ENCODE measurements at places on chromosomes 2 and 18.
A peak's percentile ranks its signal among the peaks of the same experiment; 100 is the strongest.

GRCh38 chr2:60556576-60557485 lies 3.4 kb upstream of the BCL11A start:
- no peak for DNase-seq

DNA sequence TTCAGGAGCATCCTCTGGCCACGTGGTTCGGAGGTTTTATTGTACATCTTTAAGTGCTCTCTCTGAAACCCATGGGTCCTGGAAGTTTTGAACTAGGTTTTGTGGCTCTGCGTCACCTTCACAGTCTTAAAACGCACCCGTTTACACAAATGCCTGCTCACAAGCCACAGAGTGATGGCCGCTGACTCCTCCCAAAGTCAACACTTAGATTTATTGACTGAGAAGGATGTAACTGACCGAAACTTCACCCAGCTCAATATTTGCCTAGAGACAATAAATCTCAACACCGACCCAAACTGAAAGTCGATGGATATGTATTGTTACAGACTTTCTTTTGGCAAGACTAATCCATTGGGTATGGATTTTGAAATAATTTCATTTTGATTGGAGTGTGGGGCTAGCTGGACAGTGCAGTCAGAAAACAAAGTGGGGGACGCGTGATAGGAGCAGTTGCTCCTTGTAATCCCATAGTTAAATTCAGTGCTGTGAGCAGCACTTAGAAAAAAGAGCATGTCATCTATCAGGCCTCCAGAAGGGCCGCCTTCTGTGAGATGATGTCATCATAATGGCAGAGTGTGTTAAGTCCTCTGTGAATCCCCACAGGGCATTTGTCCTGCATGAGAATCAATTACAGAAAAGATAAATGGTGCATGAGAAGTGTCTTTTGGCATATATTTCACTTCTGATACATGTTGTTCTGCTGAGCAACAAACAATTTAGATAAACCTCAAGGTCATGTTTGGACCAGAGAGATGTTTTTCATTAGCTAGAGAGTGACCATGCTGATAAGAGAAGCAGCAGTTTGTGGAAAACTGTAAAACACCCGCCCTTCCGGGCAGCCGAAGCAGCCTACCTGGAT lies 183.7 kb downstream of the INO80D start:
- DNase-seq = no peak

DNA sequence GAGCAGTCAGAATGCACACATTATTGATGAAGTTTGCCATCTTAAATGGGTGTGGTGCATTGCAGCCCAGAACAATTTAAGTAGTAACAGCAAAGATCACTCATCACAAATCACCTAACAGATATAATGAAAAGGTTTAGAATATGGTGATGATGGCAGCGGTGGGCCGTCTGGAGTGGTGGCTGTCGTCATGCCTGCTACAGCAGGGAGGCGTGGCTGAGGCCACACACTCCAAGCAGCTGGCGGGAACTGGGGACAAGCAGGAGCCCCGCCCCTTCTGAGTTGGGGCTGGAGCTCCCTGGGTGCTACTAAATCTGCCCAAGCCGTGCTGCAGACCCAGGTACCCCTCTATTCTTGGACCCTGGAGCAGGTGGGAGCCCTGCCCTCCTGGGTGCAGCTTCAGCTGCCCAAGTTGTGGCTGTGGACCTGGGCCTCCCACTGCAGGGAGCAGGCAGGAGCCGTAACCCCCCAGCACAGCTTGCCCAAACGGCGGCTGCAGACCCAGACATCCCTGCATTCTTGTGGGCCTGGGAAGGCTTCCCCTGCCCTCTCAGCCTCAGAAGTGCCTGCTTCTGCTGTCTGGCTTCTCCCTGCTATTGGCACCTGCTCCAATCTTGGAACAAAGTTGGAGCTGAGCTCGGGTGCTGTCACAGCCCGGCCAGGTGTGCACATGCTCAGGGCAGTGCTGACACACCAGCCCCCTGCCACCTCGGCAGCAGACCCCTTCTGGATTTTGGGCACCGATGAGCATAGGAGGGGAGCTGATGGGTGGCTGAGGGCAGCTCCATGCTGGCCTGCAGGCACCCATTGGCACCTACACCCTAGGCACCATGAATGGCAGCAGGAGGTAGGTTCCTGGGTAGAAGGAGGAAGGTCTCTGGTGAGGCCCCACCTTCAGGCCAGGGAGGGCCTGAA lies 149.3 kb downstream of the EHBP1 start:
- DNase-seq = no peak

DNA sequence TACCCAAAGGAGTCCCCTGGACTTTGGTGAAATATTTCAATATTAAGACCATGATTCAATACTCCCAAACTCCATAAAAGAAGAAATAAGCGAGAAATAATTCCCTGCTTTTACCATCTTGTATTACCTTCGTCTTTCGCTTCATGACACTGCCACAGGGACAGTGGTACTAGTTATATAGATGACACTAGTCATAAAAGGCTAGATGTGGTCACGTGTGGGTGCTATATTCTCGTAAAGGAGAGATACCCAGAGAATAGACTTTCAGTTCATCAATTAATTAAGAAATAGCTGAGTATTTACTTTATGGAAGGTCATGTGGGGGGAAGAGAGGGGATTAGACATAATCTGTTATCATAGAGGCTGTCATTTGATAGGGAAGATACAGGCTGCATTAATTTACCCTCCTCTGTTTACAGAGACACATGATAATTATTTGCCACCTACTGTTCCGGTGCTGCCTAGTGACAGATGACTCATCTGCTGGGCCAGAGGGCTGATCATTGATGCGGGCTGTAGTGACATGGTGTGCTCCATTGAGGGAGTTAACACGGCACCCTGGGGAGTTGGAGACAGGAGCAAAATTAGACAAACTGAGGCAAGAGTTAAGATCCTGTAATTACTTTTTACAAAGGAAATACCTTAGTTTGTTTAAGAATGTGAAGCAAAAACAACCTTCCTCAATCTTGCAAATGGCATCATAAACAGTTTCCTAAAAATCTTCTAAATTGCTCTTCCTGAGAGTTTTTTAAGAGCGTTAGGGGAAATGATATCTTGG lies 78.2 kb upstream of the ITGB6 start:
- DNase-seq = no peak

DNA sequence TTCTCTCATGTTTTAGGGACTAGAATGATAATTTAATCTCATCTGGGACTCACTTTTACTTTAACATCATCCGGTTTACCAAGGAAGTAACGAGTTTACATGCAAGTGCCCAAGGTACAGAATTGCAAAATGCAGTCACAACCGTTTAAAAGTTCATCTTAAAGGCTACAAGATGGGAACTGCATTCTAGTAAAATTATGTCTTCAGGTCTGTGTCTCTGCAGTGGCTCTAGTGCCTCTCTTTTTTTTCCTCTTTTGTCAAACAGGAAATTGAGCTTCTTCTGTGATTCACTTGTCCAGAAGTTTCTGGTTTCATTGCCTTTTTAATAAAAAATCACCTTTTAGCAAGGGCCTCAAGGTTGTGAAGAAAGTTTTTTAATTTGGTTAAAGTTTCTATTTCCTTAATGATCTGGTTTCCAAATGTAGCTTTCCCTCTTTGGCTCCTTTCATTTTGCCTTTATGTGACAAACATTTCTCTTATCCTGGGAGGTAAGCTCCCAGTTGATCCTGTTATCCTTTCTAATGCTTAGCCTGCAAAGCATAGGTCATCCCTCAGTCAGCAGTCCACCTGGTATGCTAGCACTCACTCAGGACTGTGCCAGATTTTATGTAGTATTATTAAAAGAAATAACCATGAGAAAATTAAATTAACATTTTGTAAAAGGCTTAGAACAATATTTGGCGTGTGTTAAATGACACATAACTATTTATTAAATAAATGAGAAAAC lies 2.4 kb downstream of the GLS start:
- no peak for DNase-seq

DNA sequence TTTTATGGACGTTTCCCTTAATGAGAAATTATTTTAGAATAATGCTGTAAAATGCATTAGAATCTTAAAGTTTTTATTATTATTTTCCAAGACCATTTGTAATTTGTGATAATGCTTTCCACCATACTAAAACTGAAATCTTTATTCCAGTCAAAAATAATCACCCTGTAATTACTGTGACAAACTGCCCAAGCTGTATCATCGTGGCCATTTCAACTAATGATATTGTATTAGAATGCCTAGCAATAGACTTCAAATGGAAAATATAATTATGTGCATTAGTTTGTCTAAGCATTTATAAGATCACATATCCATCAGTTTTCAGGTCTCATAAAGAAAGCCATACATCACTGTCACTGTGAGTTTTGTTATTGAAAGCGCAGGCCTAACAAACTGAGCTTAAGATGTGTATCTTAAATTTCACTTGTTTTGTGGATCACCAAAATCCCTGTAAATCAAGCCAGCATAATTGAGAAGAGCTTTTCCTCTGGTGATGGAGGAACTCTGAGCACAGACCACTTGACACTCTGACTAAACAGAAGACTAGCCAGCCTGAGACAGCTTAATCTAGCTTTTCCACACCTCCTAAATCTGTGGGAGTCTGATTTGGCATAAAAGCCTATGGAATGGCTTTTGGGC lies 1312.2 kb upstream of the ACVR2A start:
- DNase-seq = no peak

DNA sequence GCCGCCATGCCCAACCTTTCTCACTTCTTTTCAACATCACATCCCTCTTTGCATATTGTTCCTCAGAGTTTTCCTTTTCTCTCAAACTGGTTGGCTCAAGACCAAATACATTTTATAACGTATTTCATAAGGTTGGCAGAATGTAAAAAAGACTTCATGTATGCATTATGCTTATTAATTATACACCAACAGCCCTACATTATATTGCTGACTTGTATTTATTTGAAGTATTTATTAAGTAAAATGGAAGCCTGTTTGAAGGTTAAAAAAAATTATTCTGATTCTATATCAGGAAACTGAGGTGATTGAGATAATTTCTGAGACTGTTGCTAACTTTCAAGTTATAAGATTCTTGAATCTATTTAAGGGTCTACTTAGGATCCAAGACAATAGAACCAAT lies 208.0 kb upstream of the KCNH7 start:
- no peak for DNase-seq

DNA sequence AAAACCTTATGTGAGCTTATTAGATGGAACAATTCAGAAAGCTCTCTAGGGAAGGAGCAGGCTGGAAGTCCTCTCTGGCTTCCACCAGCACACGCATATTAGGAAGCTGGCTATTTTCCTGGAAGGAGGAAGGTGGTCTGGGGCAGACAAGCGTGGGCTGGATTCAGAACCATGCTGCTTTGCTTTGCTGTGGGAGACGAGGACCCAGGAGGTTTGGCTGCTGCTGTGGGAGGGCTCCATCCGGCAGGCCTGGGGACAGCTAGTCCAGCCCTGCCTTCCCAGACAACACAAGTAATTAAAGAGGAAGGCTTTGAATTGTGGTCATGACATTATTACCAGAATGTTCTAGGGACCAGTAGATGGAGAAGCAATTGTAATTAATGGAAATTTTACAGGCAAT lies 238.8 kb upstream of the MYT1L start:
- no peak for DNase-seq

- DNase-seq = peak; percentile 49
Observed at GRCh38 chr2:23387221-23387550, 2.2 kb downstream of the KLHL29 start.

DNA sequence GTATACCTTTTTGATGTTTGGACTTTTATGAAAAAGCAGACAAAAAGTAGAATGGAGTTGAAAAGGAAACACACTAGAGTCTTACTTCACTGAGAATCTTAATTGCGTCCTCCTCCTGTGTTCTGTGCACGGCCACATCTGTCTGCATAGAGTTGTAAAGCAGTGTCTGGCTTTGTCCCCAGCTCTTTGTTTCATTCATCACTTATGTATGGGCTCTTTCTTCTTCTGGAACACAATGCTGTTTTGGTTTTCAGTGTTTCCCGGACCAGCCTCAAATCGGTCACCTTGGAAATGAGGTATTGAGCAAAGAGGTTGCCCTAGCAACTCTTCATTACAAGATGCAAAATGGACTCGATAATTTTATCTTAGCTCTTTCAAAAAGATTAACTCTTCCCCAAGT lies 104.3 kb upstream of the CNGA3 start:
- DNase-seq = no peak

DNA sequence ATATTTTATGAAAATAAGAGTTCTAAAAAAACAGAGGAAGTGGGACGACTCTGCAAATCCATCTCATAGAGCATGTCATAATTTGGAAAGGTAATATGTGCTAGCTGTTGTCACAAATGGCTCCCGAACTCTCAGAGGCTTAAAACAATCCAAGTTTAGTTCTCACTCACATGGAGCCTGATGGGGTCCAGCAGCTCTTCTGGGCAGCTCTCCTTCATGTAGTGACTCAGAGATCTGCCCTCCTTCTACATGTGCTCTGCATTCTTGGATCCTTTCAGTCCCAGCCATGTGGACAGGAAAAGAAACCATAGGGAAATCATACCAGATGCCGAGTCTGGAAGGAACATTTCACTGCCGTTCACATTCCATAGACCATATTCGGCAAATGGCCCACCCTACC lies 180.1 kb upstream of the APCDD1 start:
- DNase-seq = no peak

DNA sequence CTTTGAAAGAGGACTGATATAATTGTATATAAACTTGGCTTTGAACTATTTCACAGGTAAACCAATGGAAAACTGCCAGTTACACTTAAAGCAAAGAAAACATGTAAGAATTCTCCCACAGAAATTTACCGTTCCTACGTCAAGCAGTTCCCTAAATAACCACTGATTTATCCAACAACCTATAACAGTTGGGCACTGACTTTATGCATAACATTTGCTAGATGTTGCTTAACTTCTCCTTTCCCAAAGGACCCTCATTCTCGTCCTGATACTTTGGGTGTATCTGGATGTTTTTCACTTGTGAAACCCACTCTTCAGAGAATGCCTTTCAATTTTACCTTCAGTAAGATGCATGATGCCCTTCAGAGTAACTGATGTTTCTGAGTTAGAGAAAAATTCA lies 43.8 kb downstream of the STAT1 start:
- no peak for DNase-seq

GRCh38 chr2:193869564-193869963 lies 1674.8 kb upstream of the TMEFF2 start:
- DNase-seq = no peak

DNA sequence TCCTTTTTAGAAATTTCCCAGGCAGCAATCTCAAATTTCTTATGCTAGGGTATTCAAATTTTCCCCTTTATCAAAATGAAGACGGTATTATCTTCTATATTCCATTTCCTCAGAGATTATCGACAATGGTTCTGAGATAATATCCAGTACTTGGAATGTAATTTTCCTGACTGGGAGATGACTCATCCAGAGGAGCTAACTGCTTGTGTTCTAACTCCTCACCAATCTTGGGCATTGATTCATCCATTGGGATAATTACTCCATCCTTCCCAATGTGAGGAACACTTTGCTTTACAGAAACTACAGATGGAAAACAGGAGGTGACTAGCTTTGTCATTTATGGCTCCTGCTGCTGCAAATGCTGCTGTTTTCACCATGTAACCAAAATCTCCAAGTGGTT lies 239.4 kb upstream of the LYPD1 start:
- no peak for DNase-seq

DNA sequence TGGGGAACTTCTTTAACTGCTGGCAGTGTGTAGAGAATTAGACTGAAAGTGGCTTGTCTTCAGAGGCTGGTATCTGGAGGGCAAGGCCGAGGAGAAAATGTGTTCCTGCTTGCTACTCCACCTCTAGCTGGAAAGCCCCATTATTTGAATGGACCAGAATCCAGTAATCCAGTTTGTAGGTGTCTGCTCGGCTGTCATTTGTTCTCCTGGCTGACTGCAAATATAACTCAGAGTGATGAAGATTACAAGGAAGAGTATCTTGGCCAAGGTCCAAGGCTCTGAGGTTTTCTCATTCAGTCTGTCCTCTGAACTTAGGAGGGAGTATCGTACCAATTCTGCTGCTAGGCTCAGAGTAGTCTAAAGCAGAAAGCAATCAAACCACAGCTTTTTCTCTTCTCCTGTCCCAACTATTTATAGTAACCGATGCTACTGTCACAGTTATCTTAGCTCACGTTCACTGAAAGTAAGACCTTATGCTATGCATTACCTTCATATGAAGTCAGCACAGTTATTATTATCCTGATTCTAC lies 228.6 kb downstream of the SETBP1 start:
- DNase-seq = no peak
